Stimulated activated CD4-positive, alpha-beta T cell treated with anti-CD3 and anti-CD28 coated beads, TNF-alpha, amount 100 ng/mL, for 48 hours (primary cell): ENCODE measurements at places on chromosomes 16 and 17.

DNA sequence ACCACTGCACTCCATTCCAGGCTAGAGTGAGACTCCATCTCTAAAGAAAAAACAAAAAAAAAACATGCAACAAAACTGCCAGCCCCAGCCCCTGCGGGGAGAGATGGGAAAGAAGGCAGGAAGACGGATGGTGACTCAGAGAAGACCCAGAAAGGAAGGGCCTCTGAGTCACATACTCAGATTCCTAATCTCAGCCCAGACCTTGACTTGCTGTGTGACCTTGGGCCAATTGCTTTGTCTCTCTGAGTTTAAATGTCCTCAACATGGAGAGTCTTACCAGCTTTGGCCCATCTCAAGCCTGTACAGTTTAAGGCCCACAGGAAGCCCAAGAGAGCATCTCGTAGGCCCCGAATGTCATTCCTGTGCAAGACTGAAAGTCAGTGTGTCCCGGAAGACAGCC is 86.5 kb upstream of the LHX1 start:
- no peak for DNase-seq

GRCh38 chr17:33436321-33436720 is 143.2 kb upstream of the ASIC2 start:
- no peak for DNase-seq

- DNase-seq = no peak
These were observed 1366.3 kb upstream of the GOT2 start for GRCh38 chr16:60100371-60100770.

GRCh38 chr17:42199416-42200011 is 5.2 kb upstream of the GHDC start:
- DNase-seq = no peak

GRCh38 chr17:56653877-56654276 is 60.4 kb downstream of the NOG start:
- DNase-seq = peak; percentile 43

DNA sequence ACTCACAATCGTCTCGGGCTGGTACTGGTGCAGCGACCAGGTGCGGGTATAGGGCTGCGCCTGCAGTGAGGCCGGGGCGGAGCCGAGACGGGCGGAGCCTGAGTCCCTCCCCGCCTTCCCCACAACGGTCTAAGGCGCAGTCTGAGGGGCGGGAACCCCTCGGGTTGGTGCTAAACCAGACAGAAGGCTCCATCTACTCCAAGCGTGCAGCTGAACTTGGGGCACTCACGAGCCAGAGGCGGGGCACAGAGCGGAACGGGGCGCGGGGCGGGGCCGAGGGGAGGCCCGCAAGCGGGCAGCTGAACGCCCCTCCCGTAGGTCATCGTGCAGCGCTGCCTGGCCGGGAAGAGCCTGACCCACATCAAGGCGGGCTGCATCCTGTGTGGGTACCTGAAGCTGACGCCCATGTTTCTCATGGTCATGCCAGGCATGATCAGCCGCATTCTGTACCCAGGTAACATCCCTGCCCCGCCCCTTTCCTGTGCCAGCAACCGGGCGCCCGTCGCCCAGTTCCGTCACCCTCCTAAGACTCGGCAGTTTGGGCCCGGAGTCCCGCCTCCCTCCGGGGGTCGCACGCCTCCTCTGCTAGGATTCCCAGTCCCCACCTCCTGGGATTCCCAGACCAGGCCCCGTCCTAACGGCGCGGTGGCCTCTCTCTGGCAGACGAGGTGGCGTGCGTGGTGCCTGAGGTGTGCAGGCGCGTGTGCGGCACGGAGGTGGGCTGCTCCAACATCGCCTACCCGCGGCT is 5.0 kb downstream of the SLC5A2 start:
- DNase-seq = peak; percentile 54

DNA sequence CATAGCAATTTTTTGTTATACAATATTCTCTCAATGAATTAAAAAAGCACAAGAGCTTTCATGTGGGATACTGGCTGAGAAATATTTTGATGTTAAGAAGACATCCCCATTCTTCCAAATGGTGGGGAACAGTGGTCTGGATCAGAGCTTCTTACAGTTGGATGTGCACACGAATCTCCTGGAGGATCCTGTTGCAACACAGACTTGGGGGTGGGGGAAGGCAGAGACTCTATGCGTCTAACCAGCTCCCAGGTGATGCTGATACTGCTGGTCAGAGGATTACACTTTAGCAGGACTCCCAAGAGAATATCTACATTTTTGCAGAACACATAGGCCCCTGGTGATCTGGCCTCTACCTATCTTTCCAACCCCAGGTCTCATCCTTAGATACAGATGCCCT is 108.3 kb downstream of the SPACA3 start:
- DNase-seq = no peak

DNA sequence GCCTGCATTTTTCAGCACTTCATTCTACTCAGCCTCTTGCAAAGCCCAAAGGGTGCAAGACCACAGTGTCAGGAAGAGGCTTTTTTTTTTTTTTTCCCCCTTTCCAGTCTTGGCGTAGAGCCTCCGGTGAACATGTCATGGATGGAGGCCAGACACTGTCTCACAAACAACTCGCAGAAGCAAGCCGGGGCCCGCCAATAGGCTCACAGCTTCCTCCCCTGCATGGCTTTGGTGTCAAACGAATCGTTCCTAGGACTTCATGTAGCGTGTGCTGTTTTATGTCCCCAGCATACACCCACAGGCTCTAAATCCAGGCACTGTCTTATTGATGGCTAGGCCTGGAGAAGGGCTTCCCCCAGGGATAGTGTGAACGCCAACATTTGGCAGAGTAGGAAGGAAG is 457.7 kb upstream of the MAF start:
- DNase-seq = no peak
